ENCODE measurements at places on chromosomes 13 and 19. TPM values are rescaled to one million over a fixed set of nuclear protein-coding genes. Genes with fewer than 3 reads are reported as not detected.
A peak's percentile ranks its signal among the peaks of the same experiment; 100 is the strongest.

DNA sequence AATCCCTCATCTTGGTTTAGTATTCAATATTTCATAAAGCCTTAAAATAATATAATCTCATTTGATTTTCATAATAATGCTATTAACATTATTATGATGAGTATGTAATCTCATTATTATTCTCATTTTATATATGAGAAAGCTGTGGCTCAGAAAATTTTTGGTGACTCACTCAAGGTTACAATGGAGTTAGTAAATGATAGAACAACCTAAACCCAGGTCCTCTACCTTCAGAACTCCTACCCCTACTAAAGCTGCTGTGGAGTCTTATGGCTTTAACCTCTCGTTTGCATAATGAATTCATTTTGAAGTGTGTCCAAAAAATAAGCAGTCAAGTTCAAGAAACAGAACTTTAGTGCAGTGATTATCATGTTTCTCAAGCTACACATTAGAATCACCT is 226.3 kb downstream of the TBC1D4 start:
- H3K4me1 ChIP-seq: no peaks in the 10 kb centered on the region
- no peak overlapping the region for H3K27ac ChIP-seq
- H3K36me3 ChIP-seq: no peaks in the 10 kb centered on the region
- no peak for DNase-seq
- H3K27me3 ChIP-seq: peaks cover 10% of the 10 kb centered on the region
- no peak overlapping the region for H3K4me3 ChIP-seq

GRCh38 chr19:53294786-53295441 is 27.4 kb upstream of the VN1R4 start:
- no peak overlapping the region for H3K27ac ChIP-seq
- no peak for DNase-seq
- no peaks in the 10 kb centered on the region for H3K4me1 ChIP-seq
- H3K4me3 ChIP-seq: no peak overlapping the region

GRCh38 chr13:27770809-27771208 is 21.5 kb upstream of the GSX1 start:
- H3K4me3 ChIP-seq: no peak overlapping the region
- peaks cover 6% of the 10 kb centered on the region for H3K27me3 ChIP-seq
- DNase-seq: peak; percentile 13
- H3K36me3 ChIP-seq: no peaks in the 10 kb centered on the region

The OR7C1 gene
- polyA plus RNA-seq: not detected

DNA sequence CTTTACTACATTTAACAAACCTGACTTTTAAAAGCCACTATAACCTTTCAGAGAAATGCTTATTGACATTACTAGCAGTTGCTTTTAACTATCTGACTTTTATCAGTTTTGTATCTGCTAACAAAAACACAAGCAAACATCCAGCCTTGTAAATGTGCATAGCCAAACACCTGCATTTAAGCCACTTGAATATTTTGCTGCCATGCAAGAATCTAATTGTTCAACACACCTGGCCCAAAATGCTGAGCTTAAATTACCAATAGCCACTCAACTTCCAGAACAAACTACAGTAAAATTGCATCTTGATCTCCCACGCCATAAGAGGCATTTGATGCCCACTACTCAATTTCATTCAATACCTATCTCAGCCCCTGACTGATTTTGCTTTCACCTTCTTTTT is 9.3 kb downstream of the ZIC5 start:
- no peaks in the 10 kb centered on the region for H3K4me1 ChIP-seq
- H3K27ac ChIP-seq: no peak overlapping the region
- DNase-seq: no peak
- H3K4me3 ChIP-seq: no peak overlapping the region

GRCh38 chr19:4977299-4978174 is 8.6 kb downstream of the KDM4B start:
- H3K27me3 ChIP-seq: no peaks in the 10 kb centered on the region
- peak overlapping the region; percentile 81 for H3K27ac ChIP-seq
- H3K4me1 ChIP-seq: peaks cover 32% of the 10 kb centered on the region
- H3K4me3 ChIP-seq: no peak overlapping the region
- H3K36me3 ChIP-seq: no peaks in the 10 kb centered on the region
- DNase-seq: peak; percentile 95

The ELF1 gene
- 23.7 TPM for polyA plus RNA-seq

GRCh38 chr19:55152017-55152416 is 3.0 kb upstream of the TNNT1 start:
- H3K27me3 ChIP-seq: peaks cover 43% of the 10 kb centered on the region
- H3K4me3 ChIP-seq: no peak overlapping the region
- peaks cover 1% of the 10 kb centered on the region for H3K4me1 ChIP-seq
- H3K36me3 ChIP-seq: no peaks in the 10 kb centered on the region

All from IMR-90 (cell line).